ENCODE measurements at places on chromosomes 12 and 14. TPM values are rescaled to one million over a fixed set of nuclear protein-coding genes. Genes with fewer than 3 reads are reported as not detected.

GRCh38 chr12:95740751-95741150 lies 49.8 kb downstream of the NTN4 start:
- DNase-seq, result no peak

DNA sequence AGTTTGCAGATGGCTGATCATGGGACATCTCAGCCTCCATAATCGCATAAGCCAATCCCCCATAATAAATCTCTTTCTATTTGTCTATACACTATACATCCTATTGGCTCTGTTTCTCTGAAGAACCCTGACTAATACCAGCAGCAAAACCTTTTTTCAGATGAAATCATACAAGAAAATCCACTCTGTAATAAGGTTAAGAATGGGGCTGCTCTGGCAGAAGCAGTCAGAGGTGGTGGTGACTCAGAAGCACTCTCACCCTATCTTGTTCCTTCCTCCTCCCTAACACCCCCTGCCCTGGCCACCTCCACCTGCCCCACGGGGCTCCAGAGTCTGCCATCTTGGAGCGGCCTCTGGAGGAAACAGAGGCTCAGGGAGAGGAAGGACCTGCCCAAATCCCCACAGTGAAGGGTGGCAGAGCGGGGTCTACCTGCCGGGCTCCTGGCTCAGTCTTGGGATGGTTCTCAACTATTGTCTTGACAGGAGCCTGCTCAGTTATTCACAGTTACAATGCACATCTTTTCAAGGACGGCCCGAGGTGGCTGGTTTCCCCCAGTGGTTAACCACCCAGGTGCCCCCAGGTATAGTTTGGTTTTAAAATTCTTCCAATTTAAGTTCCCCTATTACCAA lies 109.3 kb upstream of the EVL start:
- no peak for DNase-seq

- no peak for DNase-seq
These were observed 4.3 kb downstream of the IPO4 start for GRCh38 chr14:24184104-24184970.

DNA sequence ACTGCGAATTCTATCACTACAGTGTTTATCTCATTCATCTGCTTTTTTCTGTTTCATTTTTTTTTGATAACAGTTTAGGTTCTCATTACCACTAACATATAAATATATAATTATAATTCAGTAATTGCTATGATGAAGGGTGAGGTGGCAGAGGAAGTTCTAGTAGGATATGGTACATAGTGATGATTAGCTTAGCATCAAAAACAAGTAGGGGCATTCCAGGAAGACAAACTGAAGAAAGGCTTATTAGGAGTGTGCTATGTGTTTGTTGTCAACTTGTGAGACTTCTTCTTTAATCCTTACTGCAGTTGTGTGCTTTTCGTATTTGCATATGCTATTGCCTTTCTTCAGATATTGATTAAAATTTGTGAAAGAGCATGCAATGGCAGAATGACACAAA lies 20.6 kb downstream of the FUT8 start:
- no peak for DNase-seq

DNA sequence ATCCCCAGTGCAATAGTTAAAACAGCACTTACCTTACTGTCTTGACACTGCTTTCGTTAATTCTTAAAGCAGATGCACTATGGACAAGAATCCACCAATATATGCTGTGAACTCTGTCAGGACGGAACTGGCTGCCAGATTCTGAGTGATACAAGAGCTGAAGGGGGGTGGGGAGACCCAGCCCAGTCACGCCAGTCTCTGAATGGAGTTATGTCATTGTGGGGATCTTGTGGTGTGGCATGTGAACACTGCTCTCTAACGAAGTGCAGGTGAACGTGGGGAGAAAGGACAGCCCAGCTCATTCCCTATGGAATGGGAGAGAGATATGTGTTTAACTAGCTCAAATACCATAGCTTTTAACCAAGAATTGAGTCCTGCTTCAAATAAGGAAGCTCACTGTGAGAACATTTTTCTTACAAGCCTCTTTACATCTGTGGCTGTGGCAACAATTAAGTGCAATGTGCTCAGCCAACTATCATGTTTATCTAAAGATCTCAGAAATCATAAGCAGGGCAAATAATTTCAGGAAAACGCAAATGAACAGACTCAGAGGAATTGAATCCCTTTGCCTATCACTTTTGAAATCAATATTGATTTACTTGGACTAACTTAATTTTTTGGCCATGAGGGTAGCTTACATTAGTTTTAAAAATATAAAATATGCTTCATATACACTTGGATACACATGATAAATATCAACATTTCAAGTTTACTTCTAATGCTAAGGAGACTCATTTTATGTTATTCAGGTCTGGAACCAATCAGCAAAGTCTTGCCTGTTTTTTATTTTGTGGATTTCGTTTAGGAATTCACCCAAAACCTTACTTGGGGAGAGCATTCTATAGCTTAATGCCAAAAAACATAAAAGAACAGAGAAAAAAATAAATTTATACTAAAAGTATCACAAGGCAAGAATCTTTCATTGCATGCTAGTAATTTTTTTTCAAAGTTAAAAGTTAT lies at the start of gene LUM:
TSS of gene LUM (minus strand) at position 129 of the 960 bp plus-strand sequence. CDS start 2,515 bp downstream, outside the sequence.
- DNase-seq, result no peak

GRCh38 chr12:66692986-66693385 lies 14.1 kb upstream of the GRIP1 start:
- no peak for DNase-seq

- no peak for DNase-seq
These were observed 82.3 kb downstream of the TNFAIP2 start for GRCh38 chr14:103205541-103205906.

DNA sequence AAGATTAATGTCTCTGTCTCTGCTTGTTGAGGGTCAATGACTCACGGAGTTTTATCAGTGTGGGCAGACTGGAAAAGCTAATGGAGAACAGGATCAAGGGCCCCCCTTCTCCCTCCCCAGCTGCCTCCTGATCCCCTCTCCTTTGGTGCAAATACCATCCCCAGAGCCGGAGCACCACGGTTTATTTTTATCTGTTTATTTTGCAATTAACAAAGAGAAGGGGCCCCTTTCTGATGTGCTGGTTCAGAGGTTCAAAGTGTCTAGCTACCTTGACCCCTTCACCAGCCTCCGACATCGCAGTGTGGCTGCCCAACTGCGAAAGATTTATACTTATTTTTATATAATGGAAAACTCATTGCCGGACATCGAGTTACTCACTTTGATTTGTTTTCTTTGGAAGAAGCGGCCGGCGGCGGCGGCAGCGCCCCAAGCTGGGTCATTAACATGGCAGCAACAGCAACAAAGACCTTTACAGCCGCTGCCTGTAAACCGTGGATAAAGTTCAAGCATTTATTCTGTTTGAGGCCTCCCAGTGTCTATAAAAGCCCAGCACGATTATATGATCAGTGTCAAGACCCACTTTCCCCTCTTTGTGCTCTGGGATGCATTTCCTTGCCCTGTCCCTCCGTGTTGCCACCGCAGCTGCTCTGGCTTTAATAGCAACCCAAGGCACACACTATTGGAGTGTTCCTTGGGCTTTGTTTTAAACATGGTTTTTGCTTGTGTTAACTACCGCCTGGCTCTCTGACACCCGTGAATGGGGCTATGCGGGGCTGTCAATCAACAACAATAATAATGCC lies 47.4 kb upstream of the PARP11 start:
- no peak for DNase-seq

DNA sequence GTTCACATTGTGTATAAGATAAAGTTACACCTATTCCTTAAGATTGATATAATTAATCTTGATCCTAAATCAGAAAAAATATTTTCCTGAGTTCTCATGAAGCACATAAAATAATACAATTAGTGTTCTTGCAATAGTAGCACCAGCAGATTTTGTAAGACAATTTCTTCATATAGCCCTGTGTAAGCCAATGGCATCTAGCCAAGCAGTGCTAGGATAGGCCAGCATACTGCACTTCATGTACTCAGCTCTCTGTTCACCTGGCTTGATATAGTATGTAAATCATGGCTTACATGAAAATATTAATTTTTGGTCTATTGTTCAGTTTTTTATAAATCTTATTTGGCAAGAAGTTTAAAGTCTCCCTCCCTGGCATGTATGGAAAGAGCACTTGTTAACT lies 1.9 kb downstream of the KLRF2 start:
- DNase-seq, result no peak

- DNase-seq, result no peak
These were observed 35.7 kb upstream of the GTF2A1 start for GRCh38 chr14:81256289-81256960.

DNA sequence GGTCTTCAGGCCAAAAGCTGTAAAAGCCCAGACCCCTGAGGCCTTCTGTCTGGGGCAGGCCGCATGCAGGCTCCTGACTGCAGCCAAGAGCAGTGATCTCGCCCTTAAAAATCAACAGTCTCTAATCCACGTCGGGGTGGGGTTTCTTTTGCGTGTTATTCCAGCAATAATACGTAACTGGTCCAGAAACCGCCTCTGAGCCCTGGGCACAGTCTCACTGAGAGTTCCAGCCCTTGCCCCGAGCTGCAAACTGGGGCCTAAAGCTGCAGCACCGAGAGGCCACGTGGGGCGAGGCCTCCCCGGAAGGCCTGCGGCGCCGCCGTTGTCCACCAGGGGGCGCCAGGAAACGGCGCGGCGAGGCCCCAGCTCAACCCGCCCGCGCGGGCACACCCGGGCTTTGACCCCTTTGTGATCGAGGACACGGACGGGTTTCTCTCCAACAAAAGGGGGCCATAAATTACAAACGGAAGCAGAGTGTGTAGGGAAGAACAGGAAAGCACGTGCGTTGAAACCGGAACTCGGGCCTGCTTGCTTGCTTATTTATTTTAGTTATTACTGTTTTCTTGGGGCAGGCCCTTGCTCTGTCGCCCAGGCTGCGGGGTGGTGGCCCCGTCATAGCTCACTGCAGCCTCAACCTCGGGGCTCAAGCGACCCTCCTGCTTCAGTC lies 87.2 kb downstream of the NINJ2 start:
- peak; percentile 77 for DNase-seq

DNA sequence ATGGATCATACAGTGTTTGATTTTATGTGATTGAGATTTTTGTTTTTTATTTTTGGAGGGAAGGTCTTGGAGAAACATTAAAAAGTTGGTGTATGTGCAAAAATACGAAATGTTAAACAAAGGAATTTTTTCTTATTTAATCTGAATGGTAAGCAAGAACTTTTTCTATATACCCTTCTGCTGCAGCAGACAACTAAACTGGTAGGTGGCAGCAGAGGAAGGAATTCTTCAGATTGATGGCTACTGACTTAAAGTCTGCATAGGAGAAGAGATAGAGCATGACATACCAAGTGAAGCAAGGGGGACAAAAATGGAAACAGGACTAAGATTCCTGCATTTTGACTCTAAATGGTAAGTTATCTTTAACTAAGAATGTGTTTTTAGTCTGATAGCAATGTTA lies 42.0 kb upstream of the A2ML1 start:
- DNase-seq, result no peak

- DNase-seq, result no peak
These were observed 9.7 kb upstream of the RIN3 start for GRCh38 chr14:92503756-92504491.

SPRYD4 gene
- 3.9 TPM for total RNA-seq

DBX2 gene
- not detected for total RNA-seq

BDKRB2 gene
- not detected for total RNA-seq

SAMD15 gene
- total RNA-seq, result 0.83 TPM

RD3L gene
- total RNA-seq, result not detected

SINHCAF gene
- total RNA-seq, result 149 TPM

PSME1 gene
- 343 TPM for total RNA-seq

CNPY2 gene
- 167 TPM for total RNA-seq

UBC gene
- total RNA-seq, result 849 TPM
